Fibroblast of skin of left biceps (primary cell): ENCODE measurements at places on chromosomes 1 and 21.

DNA sequence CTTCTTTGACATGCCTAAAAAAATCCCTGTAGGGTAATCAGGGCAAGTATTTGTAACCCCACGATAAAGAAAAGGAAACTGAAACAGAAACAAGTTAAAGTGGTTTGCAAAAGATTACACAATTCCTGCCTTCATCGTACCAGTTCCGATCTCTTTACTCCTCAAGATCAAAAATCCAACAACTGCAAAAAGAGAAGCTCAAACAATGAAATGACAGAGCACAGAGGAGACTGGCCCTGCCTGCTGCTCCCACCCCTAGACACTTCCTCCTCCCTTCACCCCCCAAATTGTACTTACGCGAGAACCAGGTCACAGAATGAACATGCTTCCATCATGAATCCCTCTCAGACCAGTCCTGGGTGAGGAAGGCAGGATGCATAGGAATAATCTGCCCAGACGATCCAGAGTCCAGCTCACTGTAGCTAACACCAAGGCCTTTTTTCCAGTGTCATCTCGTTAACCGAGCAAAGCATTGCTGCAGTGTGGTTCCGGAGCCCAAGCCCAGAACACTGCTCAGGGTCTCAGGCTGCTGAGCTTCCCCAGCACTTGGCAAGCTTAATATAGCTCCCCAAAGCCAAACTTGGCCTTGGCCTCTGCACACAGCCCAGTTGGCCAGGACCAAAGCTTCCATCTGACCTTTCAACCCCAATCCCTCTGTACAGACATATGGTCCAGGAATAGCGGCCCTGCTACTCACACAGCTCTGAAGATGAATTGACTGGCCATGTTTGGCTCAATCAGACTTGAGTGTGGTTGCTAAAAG, 20.3 kb downstream of the RXRG start:
- no peak for DNase-seq

DNA sequence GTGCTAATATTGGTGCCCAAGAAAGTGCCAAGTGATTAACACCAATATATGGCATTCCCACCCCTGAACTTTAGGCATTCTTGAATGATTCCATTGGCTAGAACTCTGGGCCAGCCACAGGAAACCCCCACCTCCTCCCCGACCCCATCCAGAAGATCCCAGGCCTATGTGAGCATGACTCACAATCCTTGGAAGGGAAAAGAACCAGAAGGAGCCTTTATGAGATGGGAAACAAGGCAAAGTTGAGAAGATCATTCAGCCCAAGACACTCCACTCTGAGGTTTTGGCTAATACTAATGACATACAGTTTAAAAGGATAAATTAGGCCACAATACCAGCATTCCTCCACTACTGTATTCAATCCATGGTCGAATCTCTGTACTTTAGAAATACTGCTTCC, 21.8 kb downstream of the ELK4 start:
- no peak for DNase-seq

DNA sequence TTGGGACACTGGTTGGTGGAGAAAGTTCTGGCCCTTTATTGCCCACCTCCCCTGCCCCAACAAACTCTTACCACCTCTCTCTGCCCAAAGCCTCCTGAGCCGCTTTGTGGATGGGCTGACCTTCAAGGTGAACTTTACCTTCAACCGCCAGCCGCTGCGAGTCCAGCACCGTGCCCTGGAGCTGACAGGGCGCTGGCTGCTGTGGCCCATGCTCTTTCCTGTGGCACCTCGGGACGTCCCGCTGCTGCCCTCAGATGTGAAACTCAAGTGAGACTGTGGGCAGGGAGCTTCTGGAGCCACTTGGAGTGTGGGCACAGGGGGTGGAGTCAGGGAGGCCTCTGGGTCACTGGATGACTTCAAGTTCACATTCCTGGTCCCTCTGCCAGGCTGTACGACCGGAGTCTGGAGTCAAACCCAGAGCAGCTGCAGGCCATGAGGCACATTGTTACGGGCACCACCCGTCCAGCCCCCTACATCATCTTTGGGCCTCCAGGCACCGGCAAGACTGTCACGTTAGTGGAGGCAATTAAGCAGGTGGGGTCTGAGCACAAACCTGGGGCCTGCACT, 12.5 kb downstream of the RHOC start:
- no peak for DNase-seq

DNA sequence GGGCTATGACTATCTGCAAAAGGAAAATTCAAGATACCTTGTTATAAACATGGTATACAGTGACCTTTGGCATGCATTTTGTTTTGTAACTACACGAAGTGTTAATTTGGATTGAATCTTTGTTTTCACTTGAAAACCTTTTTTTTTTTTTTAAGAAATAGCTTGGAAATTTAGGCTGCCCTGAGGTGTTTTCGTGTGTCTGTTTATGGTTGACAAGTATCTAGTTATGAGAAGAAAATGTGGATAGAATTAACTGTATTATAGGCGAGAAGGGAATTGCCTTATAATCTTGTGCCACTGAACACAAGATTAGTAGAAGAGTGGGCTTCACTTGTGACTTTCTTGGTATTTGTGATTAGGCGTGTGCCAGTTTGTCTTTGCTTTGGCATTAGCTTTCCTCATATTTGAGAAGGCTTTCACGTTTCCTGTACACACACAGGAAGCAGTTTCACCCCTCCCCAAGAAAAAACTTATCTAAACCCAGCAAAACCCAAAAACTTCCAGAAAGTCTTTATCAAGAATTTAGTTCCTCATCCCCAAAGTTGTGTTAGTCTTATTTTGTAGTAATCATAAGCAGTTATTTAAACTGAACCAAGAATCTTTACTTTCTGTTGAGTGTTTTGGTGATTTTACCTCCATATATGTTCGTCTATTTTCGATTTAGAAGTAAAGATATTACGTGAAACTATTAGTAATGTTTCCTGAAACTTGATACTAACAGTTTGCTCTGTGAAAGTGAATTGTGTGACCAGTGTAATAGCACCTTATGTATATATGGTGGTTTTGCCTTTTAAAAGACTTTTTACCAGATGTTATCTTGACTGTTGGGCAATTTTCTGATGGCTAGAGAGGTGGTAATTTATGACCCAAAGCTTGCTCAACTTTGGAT, 3.8 kb downstream of the DYRK1A start:
- no peak for DNase-seq

GRCh38 chr1:96306809-96307560, 414.6 kb upstream of the PTBP2 start:
- peak; percentile 60 for DNase-seq

- no peak for DNase-seq
Observed at GRCh38 chr1:180501865-180502360, 464 bp downstream of the ACBD6 start.

GRCh38 chr1:9253004-9253403, 18.4 kb downstream of the H6PD start:
- no peak for DNase-seq

- no peak for DNase-seq
Observed at GRCh38 chr1:97827887-97828286, 92.9 kb downstream of the DPYD start.

DNA sequence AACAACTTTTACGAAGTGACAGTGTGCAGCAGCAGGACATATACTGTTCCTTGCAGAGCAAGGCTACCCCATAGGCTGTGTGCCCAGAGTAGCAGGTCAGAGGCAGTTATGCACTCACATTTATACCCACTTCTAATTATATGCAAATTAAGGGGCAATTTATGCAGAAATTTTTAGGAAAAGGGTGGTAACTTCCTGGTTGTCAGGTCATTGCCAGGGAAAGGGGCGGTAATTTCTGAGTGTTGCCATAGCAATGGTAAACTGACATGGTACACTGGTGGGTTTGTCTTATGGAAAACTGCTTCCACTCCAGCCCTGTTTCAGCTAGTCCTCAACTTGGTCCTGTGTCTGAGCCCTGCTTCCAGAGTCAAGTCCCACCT, 12.0 kb upstream of the SLAMF1 start:
- no peak for DNase-seq

GRCh38 chr21:16580661-16581060, 850.9 kb downstream of the USP25 start:
- no peak for DNase-seq

DNA sequence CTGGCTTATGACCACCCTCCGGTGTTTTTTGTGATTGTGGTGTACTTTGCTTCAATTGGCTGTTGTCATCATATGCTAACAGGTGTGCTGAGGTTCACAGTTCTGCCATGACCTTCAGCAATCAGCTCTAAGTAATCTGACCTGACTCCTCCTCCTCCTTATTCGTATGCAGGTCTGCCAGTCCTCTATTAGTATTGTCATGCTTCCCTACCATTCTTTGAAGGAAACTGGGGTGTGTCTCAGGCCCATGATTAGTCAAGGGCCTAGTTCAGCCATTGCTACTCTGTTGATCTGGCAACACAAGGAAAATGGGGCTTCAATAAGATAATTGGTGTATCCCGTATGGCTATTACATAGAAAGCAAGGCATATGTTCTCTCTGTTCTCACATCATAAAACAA, 332.3 kb upstream of the DPYD start:
- no peak for DNase-seq

DNA sequence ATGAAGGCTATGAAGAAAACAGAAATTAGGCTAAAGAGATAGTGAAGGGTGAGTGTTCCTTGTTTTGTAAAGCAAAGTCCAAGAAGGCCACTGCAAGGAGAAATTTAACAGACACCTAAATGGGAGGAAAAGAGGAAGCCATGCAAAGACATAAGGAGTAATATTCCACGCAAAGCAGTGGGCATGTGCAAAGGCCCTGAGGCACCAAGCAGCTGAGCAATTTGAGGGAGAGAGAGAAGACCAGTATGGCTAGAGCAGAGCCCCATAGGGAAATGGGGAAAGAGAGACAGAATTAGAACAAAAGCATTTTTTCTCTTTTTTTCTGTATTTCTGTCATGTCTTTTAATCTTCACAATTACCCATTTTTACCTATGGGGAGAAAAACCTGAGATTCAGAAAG, 154.1 kb downstream of the TPR start:
- DNase-seq: no peak

DNA sequence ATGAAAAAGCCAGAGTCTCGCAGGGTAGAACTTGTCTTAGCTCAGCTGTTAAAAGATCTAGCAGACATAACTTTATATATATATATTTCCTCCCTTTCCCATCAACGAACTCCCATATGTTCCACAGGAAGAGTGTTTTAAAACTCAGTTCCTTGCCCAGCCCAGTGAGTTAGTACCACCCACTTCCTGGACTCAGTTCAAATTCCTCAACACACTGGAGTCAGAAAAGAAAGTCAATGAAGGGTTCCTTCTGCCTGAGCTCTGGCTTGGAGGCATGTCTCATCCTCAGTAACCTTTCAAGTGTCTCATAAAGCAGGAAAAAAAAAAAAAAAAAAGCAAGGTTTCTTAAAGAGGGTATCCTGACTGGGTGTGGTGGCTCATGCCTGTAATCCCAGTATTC, 15.6 kb downstream of the TPM3 start:
- peak; percentile 35 for DNase-seq

DNA sequence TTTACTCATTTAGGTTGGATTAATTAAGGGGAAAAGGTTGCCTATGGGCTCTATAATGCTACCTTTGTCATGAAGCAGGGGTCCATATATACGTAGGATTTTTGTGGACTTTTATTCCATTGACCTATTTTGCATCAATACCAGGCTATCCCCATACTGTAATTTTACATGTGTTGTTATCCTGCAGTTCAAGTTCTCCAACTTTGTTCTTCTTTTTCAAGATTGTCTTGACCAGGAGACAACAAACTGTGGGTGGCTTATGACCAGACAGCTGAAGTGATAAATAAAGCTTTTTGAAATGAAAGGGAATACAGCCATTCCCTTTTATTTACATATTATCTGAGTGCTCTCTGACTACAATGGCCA, 345.7 kb downstream of the BARHL2 start:
- DNase-seq: no peak
